Articular chondrocyte of knee joint (primary cell): ENCODE measurements at places on chromosomes 2 and 18. TPM values are rescaled to one million over a fixed set of nuclear protein-coding genes. Genes with fewer than 3 reads are reported as not detected.

The SULT1C2 gene
- total RNA-seq = 0.54 and 0.91 TPM in 2 replicates

The EDAR gene
- not detected in 2 replicates for total RNA-seq

The AAK1 gene
- total RNA-seq = 78.3 and 81.7 TPM in 2 replicates

The ASB18 gene
- total RNA-seq = not detected in 2 replicates

The NT5DC4 gene
- not detected in 2 replicates for total RNA-seq

The KCNK3 gene
- under 0.01 and 0.11 TPM in 2 replicates for total RNA-seq

The HAT1 gene
- 46.1 and 47.1 TPM in 2 replicates for total RNA-seq
